ENCODE measurements at places on chromosomes 12 and 14.

GRCh38 chr12:105335856-105336255 lies 5.4 kb downstream of the C12orf75 start:
- H3K27ac ChIP-seq, result no peak overlapping the region
- H3K4me1 ChIP-seq, result peaks cover 32% of the 10 kb centered on the region
- H3K36me3 ChIP-seq, result no peaks in the 10 kb centered on the region
- no peak for DNase-seq

DNA sequence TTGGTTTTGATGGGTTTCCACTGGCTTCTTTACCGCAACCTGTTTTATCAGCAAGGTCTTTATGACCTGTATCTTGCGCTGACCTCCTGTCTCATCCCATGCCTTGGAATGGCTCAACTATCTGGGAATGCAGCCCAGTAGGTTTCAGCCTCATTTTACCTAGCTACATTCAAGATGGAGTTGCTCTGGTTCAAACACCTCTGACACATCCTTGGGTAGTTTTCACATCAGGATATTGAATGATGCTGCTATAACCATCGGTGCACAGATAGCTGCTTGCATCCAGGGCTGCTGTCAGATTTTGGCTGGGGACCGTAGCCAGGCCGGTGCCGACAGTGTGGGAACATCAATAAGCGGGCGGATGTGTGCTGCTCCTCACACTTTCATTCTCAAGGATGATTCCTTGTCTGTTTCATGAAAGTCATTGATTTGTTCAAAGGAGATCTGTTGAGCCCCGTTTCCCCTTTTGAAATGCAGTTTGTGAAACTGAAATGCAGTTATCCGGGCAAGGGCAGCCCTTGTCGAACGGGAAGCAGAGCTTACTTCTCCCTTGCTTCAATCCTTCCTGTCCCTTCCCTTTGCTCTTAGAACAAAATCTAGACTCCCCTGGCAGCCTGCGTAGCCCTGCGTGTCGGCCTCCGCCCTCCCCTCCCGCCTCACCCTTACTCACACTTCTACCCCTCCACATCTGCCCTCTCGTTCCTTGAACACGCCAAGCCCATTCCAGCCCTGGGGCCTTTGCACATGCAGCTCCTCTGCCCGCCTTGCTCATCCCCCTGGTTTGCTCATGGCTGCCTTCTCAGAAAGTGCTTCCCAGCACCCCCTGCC lies 49.2 kb upstream of the NCOR2 start:
- H3K27me3 ChIP-seq, result no peaks in the 10 kb centered on the region
- no peak for DNase-seq
- no peaks in the 10 kb centered on the region for H3K4me1 ChIP-seq
- no peaks in the 10 kb centered on the region for H3K36me3 ChIP-seq

DNA sequence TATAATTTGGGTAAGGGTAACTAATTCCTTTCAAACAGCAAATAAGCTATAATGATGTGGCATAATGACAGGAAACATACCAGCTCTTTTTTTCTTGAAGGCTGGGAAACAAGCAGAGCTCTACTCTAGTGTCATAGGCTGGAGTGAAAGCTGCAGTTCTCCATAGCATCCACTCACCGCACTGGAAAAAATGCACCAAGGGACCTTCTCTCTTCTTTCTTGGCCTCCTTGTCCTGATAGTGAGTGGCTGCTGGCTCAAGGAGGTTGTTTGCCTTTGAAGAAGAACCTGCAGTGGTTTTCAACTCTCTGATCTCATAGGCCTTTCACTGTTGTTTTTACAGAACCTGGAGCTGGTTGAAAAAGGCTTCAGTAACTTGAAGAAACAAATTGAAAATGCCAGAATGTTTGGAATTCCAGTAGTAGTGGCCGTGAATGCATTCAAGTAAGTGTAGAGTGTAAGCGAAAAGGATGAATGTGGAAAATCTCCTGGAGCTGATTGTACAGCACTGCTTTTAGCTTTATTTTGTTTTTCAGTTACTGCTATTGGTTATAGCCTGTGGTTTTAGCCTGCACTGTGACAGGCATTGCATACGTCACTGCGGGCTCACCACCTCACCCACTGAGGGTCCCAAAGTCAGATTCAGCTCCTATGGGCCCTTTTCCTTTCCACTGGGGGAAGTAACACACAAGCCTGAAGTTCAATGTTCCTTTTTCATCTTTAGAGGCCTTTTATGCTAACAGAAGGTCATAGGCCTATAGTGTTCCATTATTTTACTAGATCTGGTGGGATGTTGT lies 17.2 kb upstream of the AKAP5 start:
- H3K4me3 ChIP-seq, result no peak overlapping the region
- DNase-seq, result peak; percentile 64
- H3K4me1 ChIP-seq, result peaks cover 22% of the 10 kb centered on the region
- H3K27me3 ChIP-seq, result no peaks in the 10 kb centered on the region

GRCh38 chr14:50762001-50762930 lies 68.7 kb downstream of the NIN start:
- H3K27me3 ChIP-seq, result no peaks in the 10 kb centered on the region
- no peak for DNase-seq
- H3K27ac ChIP-seq, result no peak overlapping the region

DNA sequence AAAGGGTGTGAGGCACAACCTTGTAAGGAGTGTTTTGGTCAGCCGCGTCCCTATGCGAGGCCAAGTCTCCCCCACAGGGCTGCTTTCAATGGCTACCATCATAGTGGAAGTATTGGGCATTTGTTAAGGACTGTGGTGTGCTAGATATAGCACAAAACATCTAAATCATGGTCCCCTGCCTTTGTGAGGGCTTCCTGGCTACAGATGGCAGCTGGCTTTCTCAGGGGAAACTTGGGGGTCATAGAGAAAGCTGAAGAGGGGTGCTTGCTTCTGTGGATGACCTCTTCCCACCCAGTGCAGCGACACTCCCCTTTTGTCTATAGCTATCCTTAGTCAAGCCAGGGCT lies 315.8 kb downstream of the ZFP36L1 start:
- H3K4me3 ChIP-seq, result no peak overlapping the region
- H3K27ac ChIP-seq, result no peak overlapping the region
- H3K36me3 ChIP-seq, result no peaks in the 10 kb centered on the region

DNA sequence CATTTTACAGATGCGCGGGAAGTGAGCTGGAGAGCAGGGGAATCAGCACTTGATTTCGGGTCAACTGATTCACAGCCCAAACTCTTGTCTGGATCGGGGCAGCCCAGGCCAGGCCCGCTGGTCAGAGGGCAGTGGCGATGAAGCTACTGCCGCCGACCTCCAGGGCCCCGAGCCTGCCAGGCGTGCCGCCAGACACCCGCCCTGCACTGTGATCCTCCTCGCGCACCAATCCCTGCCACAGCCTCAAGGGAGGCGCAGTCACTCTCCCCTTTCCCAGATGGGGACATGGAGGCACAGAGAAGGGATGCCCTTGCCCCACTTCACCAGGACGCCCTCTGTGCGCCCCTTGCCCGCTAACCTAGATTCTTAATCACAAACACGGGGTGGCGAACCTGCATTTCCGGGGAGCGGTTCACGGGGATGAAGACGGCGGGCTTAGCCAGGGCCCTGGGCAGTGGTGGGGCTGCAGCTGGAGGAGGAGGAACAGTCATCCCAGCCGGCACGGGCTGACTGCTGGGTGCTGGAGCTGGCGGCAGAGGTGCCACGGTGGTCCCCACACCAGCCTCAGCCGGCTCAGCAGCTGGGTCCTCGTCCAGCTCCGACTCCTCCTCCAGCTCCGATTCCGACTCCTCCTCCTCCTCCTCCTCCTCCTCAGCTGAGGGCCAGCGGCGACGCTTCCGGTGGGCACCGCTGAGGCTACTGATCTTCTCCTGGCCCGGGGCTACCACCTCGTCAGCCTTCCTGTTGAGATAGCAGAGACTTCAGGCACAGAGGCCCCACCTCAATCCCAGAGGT lies 8.6 kb downstream of the DHX37 start:
- no peak overlapping the region for H3K4me3 ChIP-seq
- no peaks in the 10 kb centered on the region for H3K4me1 ChIP-seq
- peaks cover 33% of the 10 kb centered on the region for H3K36me3 ChIP-seq
- no peak overlapping the region for H3K27ac ChIP-seq
- no peaks in the 10 kb centered on the region for H3K27me3 ChIP-seq
- no peak for DNase-seq
